Lower leg skin (tissue), 4 donors: ENCODE measurements at places on chromosomes 3 and 15. TPM values are rescaled to one million over a fixed set of nuclear protein-coding genes. Genes with fewer than 3 reads are reported as not detected.

DNA sequence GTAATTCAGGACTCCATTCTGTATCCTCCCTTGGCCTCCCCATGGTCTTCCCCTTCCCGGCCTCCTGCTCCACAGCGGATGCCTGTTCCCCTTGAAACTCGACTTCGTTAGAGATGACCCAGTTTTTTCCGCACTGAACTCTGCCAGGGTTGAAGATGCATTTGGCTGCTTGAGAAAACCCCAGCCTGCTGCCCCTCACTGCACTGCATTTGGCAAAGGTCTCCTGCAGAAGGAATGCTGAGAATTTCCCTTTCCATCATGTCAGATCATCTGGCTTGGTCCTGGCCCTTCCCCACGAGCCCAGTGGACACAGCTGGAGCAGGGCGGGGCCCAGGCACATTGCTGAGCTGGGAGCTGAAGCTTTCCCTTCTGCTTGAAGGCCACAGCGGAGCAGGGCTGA lies 37.6 kb upstream of the RGMA start:
- DNase-seq: no peak

- DNase-seq: no peak
These were observed 253.3 kb downstream of the TBC1D5 start for GRCh38 chr3:17489139-17489538.

GRCh38 chr3:4664412-4664811 lies 171.3 kb downstream of the ITPR1 start:
- DNase-seq: no peak

GRCh38 chr3:52141751-52142150 lies 12.5 kb downstream of the POC1A start:
- DNase-seq: no peak

DNA sequence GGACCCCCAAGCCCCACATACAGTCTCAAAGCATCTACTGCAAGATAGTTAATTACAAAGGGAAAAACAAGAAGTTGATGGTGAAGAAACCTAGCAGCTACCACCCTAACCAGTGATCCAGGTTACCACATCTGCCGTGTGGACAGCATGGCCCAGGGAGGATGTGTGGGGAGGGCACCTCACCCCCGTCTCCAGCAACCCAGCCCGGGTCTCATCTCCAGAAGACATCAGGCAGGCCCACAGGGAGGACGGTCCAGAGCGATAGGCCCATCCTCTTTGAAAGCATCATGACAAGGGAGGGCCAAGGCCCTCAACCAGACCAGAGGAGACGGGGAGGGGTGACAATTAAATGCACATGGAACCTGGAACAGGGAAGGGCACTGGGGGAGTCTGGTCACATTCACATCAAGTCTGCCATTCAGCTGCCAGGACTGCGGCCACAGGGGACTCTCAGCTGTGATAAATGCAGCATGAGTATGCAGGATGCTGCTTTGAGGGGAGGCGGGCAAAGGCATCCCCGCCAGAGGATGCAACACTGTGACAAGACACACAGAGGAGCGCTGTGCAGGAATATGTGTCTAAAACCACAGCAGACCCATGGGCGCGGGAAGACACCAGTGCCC lies 18.8 kb downstream of the ZXDC start:
- DNase-seq: no peak

GRCh38 chr15:60362321-60363086 lies 35.3 kb downstream of the ANXA2 start:
- no peak for DNase-seq

DNA sequence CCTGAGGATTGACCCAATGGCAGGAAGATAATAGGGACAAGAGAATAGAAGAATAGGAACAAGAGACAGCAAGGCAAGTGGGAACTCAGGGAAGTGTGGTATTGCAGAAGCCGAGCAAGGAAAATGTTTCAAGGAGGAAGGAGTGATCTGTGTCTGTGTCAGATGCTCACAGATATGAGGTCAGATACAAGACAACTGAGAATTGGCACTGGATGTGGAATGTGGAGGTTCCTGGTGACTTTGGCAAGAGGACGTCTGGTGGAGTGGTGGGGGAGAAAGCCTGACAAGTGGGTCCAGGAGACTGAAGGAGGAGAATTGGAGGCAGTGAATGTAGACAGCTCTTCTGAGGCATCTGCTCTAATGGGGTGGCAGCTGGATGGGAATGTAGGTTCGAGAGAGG lies 24.1 kb downstream of the GYG1 start:
- no peak for DNase-seq

GRCh38 chr3:146912241-146913015 lies 307.3 kb upstream of the PLSCR5 start:
- DNase-seq: no peak

DNA sequence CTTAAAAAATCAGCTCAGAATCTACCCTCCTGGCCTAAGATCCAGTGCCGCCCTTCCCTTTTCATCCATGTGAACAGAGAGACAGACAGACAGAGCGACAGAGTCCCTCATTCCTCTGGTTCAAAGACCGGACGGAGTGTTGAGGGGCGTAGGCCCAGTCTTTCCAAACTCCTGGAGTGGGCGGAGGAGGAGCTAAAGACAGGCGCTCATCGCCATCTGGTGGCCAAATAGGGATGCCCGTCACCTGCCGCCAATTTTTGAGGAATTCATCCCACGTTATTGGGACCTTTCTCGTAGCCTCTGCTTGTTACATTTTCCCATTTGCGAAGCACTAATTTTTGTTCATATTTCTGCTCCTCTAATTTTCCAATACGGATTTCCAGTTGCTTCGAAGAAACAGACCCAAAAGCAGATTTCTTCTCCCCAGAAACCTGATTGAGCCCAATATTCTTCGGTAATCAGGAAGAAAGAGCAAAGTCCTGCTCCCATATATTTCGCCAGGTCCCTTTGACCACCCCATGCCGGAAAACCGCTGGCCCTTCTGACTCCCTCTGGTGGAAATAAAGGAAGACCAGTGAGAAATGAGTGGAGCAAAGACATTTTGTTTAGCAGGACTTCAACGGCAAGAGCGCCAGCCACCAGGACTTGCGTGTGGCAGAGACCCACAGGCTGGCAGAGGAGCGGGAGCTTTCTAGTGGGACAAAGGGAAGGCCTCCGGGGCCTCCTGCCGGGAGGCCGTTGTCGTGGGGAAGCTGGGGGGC lies 88.0 kb downstream of the LRRK1 start:
- DNase-seq: peak; percentile 96

DNA sequence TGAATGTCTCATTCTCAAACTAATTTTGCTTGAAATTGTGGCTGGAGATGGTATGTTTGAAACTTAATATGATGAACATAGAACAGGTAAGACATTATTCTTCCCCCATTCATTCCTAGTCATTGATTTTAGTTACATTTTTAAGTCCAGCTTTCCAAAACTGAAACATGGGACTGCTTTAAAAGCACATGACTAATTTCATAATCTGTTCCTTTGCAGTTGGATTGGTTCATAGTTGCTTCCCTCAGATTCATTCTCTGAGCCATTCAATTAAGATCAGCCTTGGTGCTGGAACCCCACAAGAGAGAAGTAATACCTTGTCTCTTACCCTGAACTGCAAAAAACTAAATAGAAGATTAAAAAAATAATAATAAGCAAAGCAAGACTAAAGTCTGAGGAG lies 87.5 kb upstream of the TGFBR2 start:
- no peak for DNase-seq

GRCh38 chr3:132898141-132898540 lies 140.1 kb upstream of the TMEM108 start:
- no peak for DNase-seq

- DNase-seq: no peak
These were observed 595 bp upstream of the APBA2 start for GRCh38 chr15:28885128-28885629.

DNA sequence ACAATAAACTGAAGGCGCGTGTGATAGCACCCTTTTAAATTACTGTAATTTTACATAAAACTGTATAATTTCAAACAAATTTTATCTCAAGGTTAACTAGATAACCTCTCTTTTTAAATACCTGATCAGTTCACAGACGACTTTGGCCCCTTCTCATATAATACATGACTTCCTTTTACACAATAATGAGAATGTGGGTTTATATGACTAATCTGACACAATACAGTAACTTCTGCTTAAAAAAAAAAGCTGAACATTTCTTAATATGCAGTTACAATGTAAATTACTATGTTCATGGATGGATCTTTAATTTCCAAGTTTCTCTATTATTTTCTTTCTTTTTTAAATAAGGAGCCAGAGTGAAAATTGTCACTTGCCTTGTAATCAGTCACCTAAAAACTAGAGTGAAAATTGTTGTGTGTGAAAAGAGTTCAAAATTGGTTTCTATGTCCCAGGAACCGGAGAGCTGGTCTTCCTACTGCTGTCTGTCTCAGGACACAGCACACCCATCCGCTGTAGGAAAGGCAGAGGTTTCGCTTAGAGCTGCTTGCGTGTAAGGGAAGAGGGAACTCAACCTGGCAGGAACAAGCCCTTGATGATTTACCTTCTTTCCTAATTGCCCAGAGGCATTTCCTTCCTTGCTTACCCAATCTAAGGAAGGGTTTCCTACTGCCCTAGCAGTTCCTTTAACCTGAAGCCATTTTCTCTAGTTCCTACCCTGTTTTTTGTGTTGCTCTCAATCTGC lies 33.3 kb downstream of the PLD1 start:
- DNase-seq: no peak

GRCh38 chr3:55197021-55197420 lies 269.2 kb upstream of the LRTM1 start:
- DNase-seq: no peak

DNA sequence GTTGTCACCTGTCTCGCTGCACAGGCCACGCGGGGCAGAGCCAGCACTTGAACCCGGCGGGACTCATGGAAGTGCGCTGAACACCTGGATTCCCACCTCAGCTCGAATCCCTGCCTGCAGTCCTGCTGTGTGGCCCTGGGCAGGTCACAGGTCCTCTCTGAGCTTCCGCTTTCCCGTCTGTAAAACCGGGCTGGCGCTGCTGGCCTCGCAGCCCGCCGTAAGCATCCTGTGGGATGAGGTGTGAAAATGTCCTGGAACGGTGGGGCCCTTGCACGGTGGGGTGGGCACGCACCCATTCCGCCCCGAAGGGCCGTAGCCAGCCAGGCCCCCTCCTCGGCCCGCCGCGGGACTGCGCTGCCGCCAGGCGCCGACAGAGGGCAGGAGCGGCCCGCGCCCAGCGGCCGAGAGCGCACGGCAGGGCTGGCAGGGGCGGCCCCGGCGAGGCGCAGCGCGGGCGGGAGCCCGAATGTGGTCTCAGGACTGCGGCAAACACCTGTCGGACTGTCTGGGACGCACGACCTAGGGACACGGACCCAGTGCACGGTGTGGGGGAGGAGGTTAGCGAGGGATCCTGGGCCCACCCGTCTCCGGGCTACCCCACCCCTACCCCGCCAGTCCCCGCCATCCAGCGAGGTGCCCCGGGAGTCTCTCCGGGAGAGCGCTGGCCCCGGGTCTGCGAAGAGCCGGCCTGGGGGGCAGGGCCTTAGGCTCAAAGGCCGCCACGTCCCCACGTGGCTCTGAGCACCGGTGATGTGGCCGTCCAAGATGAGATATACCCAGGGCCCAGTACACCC lies 40.4 kb downstream of the DNAJB8 start:
- DNase-seq: no peak

DNA sequence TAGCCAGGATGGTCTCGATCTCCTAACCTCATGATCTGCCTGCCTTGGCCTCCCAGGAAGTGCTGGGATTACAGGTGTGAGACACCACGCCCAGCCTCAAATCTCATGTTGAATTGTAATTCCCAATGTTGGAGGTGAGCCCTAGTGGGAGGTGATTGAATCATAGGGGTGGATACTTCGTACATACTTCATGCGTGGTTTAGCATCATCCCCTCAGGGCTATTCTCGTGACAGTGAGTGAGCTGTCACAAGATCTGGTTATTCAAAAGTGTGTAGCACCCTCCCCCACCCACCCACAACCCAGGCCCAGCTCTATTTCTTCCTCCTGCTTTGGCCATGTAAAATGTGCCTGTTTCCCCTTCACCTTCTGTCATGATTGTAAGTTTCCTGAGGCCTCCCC lies 236.9 kb upstream of the IL12A start:
- no peak for DNase-seq

DNA sequence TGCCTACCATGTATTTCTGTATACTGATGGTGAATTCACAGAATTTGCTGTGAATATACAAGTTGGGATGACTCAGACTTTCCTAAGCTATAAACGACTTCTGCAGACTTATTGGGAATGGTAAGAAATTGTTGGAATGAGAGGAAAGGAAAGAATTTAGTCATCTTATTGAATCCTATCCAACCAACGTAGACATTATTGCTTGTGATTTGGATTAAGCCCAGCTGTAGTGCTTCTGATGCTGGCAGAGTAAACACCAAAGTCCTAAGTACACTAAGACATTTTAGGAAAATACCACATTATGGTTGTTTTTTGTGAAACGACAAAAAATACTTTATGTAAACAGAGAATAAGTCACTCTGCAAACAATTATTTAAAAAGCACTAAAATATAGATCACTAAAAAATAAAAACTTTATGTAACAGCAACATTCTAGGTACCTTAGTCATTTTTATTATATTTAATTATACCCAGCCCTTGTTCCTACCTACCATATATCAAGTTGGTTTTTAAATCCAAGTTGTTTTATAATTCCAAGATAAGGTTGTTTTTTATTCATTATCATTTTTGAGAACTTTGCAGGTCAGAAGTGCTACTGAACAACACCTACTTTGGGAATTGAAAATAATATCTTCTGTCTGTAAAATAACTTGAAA lies 99.2 kb upstream of the MLF1 start:
- no peak for DNase-seq

- no peak for DNase-seq
These were observed 28.6 kb downstream of the IL5RA start for GRCh38 chr3:3081381-3082233.

- DNase-seq: no peak
These were observed 36.5 kb downstream of the OXNAD1 start for GRCh38 chr3:16301507-16301906.

DNA sequence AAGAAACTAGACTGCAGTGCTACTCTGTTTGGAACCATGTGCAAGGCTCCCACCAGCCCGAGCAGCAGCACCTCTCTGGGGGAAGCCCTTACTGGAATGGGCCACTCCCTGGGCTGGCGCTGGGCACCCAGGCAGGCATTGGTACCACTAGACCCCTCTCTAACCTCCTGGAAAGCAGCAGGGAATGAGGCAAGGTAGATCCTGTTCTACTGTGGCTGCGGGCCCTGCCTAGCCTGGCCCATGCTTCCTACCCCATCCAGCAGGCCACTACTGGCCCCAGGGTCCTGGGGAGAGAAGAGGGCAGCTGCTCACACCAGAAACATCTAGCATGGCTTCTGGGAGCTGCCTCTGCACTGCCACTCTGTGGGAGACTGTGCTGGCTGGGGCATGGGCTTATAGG lies 44.8 kb downstream of the MESD start:
- no peak for DNase-seq

The AP3B2 gene
- 2.4 TPM for total RNA-seq

The CCDC33 gene
- not detected for total RNA-seq

The NRG4 gene
- total RNA-seq: 0.25 TPM

The ZIC4 gene
- 0.10 TPM for total RNA-seq

The FGF12 gene
- total RNA-seq: not detected

The IRAK2 gene
- total RNA-seq: 15.0 TPM

The NANOGP8 gene
- total RNA-seq: 1.5 TPM

The TMEM207 gene
- total RNA-seq: not detected

The CASR gene
- total RNA-seq: not detected

The AGBL1 gene
- total RNA-seq: not detected
